ENCODE measurements at places on chromosomes 1 and 21.

DNA sequence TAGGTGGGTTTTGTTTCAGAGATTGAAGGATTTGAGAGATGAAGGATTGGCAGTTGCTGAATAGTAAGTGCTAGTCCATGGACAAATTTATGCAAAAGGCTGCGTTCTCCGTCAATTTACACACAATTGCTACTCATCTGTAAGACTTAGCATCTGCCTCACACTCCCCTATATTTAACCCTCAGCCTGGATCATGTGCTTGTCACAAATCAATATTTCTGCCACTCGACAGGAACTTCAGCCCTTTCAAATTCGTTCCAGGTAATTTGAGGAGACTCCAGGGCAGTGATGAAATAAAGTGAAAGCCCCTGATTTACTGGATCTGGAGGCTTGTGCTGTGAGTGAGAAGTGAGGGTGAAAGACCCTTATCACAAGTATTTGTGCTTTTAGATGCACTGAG is 105.6 kb upstream of the UBE2U start:
- DNase-seq: no peak

GRCh38 chr21:29676395-29676794 is 263.4 kb downstream of the GRIK1 start:
- DNase-seq: no peak

DNA sequence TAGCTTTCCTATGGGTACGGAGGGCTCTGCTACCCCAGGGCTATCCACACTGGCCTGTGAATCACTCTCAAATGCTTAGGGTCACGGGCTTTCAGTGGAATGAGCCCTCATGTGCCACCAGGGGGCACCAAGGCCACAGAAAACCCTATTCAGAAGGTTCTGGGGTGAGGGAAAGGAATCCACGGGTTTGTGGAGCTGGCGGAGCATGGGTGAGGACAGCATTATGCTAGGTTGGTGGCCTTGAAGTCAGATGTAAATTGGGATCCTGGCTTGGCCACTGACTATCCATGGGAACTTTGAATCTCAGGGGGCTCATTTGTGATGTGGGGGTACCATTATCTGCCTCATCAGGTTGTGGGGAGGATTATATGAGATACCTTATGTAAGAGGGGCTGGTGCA is 5.1 kb upstream of the LAMTOR5 start:
- DNase-seq: peak; percentile 27

GRCh38 chr1:200029035-200029821 is 1.7 kb downstream of the NR5A2 start:
- DNase-seq: no peak

DNA sequence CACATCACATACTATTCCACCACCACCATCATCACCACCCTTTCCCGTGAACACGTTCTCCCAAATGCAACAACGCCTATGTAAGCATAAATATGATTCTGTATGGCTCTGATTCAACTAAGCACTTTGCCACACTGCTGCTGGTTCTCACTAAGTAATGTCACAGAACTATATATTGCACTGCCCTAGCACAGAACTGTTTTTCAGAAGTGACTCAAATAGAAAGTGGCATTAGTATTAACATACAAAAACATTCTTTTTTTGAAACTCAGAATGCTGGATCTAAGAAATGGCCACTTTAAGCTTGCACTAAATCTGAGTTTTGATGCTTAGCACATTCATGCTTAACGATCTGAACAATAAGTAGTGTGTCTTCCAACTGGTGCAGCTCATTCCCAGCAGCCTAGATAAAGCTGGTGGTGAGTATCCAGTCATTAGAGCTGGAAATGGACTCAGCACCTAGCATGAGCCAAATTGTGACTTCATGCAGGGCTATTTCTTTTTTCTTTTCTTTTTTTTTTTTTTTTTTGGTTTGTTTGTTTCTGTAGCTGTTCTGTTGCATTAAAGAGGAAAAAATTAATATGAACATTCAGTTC is 46.2 kb upstream of the ZC3H11B start:
- no peak for DNase-seq

DNA sequence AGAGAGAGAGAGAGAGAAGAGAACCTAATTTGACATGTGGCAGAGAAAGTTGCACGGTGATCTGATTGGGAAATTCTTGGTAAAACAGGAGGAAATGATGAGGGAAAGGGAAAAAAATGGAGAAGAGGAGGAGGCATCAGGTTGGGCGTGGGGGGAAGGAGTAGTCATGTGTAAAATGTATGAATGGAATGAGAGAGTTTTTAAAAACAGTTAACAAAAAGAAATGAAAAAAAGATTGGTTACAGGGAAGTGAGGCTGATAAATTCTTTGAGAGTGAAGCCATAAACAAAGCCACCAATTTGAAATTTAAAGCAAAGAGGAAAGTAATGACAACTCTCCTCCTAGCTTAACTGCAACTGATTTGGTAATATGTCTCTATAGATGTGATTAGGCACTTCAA is 409.2 kb downstream of the USH2A start:
- DNase-seq: no peak

GRCh38 chr1:180026556-180026955 is 71.9 kb downstream of the CEP350 start:
- DNase-seq: no peak

DNA sequence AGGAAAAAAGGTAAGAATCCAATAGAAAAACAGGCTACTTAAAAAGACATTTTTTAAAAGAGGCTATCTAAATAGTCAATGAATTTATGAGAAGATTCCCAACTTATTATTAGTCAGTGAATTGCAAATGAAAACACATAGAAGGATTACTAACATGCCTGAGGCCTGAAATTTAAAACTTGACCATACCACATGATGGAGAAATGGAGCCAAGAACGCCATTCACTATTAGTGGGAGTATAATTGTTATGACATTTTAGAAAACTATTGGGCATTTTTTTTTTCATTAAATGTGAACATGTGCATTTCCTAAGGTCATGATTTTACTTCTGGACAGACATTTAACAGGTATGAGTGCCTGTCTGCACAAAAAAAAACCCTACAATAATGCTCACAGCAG is 24.8 kb upstream of the OR2B11 start:
- no peak for DNase-seq

DNA sequence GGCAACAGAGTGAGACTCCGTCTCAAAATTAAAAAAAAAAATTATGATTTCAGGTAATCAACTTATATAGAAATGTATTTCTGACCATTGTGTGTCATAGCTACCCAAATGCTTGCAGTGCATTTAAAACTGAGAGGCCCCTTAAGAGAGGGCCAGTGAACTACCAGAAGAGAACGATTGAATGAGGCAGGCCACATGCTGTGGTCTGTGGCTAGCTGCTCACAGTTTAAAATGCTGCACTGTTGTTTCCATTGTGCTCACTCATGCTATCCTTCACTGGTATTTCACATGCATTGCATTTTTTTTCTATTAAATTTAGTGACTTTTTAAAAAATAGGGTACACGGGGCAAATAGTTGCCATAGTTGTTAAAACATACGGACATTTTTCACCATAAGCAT is 26.0 kb downstream of the CHML start:
- DNase-seq: no peak

DNA sequence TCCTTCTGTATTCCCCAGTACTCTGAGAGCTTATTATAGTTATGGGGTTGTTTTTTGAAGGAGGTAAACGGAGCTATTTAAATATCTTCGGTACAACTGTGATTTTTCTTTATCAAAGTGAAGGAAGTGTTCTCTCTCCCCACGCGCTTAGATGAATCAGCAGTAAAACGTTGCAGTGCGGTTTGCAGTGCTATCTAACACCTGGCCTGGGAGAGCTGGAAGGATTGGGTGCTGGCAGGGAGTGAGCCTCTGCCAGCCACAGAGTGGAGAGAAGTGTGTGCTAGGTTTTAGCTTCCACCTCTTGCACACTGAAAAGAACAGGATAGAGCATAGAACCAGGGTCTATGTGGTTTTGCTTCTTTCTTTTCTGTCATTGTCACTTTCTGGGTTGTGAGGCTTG is 165.9 kb downstream of the SDCCAG8 start:
- DNase-seq: no peak

- DNase-seq: peak; percentile 80
Measured at GRCh38 chr1:1959840-1960479, 40.9 kb upstream of the TMEM52 start.

GRCh38 chr1:21657456-21658190 is 11.5 kb downstream of the RAP1GAP start:
- no peak for DNase-seq

DNA sequence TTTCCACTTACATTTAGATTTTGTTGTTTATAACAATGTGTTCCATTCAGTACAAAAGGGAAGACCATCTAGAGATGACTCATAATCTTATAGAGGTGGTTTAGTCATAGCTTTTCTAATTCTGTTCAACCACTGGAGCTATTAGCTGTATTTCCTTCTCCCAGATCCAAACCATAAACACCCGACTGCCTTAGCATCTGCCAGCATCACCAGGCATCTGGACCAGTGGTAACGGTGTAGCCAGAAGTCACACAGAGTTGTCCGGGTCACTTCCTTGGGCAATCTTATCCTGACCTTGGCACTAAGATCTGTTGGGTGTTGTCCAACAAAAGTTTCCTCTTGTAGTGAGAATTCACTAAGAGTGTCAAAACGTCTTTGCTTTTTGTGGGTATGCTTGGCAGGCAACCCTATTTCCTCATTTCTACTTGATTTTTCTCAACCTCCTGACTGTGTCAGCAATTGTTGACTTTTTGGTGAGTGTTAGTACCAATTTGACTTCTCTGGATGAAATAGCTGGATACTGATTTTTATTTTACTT is 372.1 kb upstream of the B3GALT2 start:
- no peak for DNase-seq

GRCh38 chr1:186326009-186326408 is 49.0 kb downstream of the TPR start:
- no peak for DNase-seq

DNA sequence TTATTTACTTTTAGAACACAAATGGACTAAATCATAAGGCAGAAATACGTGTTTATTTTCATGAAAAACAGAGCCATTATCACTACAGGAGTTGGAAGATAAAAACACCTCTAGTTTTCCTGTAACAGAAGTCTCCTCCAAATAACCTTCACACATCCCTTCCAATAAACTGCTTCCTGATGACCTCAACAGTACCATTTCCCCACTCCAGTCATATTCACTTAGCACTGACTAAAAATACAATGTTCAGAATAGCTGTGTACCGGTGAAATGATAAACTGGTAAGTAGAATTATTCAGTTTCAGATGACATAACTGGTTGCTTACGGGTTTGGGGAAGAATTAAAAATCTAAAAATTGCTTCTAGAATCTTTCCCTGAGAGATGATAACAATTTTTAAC is 137.9 kb downstream of the DENND1B start:
- DNase-seq: no peak

DNA sequence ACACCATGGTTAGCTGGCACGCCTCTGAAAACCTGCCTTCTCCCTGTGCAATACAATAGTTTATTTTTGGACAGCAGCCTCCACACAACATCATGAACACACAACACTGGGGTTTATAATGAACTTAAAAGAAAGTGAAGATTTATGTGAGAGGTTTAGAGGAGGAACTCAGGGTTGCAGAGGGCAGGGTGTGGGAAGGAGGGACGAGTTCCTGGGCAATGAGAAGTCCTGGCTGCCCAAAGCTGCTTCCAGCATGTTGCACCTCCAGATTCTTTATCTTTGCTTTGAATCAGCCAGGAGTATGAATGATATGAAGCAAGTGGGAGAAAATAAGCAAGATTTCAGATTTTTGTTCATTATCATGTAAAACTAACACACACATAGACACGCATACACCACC is 11.3 kb upstream of the LRRC8D start:
- DNase-seq: no peak

DNA sequence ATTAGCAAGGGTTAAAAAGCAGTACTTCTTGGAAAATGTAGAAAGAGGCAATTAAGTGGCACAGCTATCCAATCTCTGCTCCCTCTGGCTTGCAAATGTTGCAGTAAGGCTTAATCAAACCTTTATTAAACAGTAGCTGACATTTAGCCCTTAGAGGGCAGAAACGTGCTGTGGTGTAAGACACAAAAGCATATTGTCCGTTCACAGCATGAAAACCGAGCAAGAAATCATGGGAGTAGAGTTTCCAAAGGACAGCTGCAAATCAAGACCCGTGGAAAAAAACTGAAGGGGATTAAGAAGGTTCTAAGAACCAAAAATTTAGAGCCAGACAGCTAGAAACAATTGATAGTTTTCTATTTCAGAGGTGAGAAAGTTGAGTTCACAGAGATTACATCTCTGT is 13.1 kb downstream of the ZP4 start:
- DNase-seq: no peak

DNA sequence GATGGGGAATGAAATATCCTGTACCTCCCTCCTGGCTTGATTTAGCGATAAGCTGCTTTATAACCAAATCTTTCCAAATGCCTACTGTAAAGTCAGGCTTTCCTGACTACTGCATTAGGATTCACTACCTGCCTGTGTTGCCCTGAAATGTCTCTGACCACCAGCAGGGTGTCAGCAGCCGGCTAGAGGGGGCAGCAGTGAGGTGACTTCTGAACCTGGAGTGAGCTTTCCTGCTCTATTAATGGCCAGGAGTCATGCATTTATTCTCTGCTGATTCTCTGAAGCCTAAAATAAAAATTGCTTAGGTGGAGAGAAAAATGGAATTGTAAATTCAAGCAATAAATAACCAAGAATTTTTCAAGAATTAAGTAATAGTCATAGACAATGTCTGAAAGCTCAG is 2.5 kb downstream of the BACE2 start:
- no peak for DNase-seq

DNA sequence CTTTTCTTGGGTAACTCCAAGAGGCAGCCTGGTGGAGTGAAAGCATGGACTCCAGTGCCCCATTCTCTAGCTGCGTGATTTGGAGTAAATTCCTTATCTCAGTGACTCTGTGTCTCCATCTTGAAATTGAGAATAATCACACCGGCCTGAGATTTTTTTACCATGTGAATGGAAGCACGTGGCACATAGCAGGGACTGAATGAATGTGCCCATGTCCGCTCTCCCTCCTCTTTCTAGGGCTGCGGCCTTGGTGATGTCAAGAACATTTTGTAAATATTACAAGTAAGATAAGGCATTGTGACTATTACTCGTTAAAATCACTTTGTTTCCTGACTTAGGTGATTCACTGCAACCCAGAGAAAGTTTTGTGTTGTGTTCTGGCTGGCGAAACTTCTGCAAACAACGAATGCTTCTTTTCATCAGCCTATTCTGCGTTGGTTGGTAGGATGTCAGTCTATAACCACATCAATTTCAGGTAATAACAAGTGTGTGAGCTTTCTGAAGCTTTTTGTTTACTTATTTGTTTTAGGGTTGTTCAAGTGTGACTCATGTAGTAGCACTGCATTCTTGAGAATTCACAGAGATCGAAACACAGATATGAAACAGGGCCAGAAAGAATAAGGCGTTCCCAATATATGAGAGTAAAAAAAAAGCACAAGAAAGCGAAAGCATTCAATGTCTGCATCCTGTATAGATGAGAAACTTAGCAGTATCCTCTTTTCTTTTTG is 135.7 kb upstream of the SLC45A1 start:
- no peak for DNase-seq

GRCh38 chr1:14794906-14795305 is 196.4 kb downstream of the KAZN start:
- no peak for DNase-seq

GRCh38 chr1:233730380-233730779 is 116.5 kb downstream of the KCNK1 start:
- DNase-seq: no peak

- DNase-seq: no peak
Measured at GRCh38 chr1:201487742-201488141, 18.8 kb upstream of the PHLDA3 start.

GRCh38 chr1:35882586-35882944 is 444 bp upstream of the AGO1 start:
- no peak for DNase-seq
